ENCODE measurements at places on chromosomes 6 and 20.

- DNase-seq, result no peak
These were observed 164.8 kb downstream of the SOBP start for GRCh38 chr6:107654764-107655163.

- no peak for DNase-seq
These were observed 15.8 kb downstream of the LRRC73 start for GRCh38 chr6:43494321-43494720.

- no peak for DNase-seq
These were observed 146.7 kb downstream of the TASP1 start for GRCh38 chr20:13492001-13492481.

GRCh38 chr6:113976806-113977205 lies 5.9 kb upstream of the HDAC2 start:
- DNase-seq, result no peak

- DNase-seq, result no peak
These were observed 46.5 kb upstream of the RIPOR2 start for GRCh38 chr6:24982231-24982630.

GRCh38 chr20:8431538-8432434 lies 299.7 kb downstream of the PLCB1 start:
- DNase-seq, result no peak

- DNase-seq, result peak; percentile 54
These were observed 8.6 kb downstream of the AARS2 start for GRCh38 chr6:44304282-44305199.

GRCh38 chr6:10276660-10277287 lies 138.1 kb downstream of the TFAP2A start:
- DNase-seq, result no peak

DNA sequence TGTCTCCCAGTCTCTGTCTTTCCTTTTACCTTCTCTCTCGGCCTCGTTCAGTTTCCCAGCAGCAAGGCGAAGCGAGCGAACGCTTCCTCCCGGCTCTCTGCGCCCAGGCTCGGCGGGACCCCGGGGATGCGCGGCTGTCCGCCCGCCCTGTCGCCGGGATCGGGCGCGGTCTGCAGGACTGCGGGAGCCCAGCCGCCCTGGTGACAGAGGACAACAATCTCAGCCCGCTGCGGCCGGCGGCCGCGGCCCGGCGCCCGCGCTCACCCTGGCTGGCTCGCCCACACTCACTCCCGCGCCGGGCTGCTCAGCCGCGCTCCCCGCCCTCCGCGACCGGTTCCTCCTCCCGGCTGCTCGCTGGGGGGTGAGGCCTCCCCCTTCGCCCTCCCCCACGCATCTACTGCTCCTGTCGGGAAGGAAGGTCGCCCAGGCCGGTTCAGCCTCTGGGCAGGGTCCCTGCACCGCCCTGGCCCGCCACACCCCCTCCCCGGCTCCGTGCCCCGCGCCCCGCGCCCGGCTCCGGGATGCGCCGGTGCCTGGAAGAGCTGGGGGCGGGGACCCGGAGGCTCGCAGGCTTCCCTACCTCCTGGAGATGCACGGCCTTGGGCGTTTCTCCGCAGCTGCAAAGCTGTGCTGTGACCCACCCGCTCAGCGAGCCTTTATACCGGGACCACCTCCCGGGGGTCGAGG lies 410 bp downstream of the SYNE1 start:
- no peak for DNase-seq

- DNase-seq, result no peak
These were observed 124.8 kb downstream of the HDGFL1 start for GRCh38 chr6:22694092-22694724.

- DNase-seq, result no peak
These were observed 47.0 kb upstream of the PREP start for GRCh38 chr6:105449756-105450390.

All from NAMALWA (cell line).